A549 (cell line): ENCODE measurements at places on chromosomes 6 and 20.

GRCh38 chr6:151181706-151182363 is 57.9 kb upstream of the AKAP12 start:
- no peak for DNase-seq

DNA sequence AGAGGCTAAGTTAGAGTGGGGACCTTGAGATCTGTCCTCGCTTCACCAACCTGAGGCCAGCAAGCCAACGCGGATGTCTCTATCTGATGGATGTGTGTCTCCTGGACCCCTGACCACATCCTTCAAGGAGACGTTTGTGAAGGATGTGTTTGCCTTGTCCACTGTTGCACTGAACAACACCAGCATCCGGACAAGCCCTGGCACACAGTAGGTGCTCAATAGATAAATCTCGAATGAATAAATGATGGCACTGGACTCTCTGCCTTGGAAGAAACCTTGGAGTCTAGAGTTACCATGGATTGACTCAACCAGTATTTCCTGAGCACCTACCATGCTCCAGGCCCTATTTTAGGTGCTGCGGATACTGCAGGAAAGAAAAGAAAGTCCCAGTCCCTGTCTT is 97.7 kb upstream of the PTPN1 start:
- no peak for DNase-seq

- DNase-seq = peak; percentile 44
These were observed at the start of gene DSE for GRCh38 chr6:116370760-116371119. TSS of gene DSE (plus strand) at chr6:116370947. CDS start at chr6:116399251, 28,304 bp downstream.

DNA sequence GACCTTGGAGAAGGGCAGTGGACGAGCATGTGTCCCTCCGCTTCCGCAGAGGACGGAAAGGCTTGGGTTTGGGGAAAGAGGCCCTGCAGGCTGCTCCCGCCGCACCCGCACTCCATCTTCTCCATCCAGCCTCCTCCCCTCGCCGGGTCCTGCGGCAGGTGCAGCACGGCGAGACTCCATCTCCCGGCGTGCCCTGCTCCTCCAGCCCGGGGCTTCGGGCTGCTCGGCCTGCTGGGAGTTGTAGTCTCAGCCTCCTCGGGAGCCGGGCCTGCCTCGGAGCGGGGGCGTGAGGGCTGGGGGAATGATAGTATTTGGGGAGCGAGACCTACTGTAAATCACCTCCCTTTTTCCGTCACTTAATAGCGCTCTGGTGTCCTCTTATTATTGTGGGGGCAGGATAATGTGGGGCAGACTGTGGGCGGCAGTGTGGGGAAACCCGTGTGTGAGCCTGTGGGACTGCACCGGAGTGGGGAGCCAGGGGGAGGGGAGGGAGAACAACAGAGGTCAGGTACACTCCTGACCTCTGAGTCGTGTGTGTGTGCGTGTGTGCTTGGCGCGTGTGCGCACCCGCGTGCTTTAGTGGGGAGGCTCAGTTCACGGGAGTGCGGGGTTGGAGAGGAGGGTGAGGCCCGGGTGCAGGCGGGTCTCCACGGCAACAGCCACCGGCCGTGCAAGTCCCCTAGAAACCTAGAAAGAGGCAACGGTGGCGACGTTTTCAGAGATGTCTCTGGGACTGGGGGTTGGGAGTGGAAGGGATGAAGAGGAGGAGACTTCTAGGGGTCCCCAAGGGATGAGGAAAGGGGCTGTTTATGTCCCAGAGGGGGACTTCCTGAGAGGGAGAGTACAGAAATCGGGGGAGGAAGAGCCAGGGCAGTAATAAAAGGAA is 4.1 kb downstream of the TTBK1 start:
- peak; percentile 53 for DNase-seq

- DNase-seq = no peak
These were observed at the start of gene RSPH9 for GRCh38 chr6:43644940-43645612. TSS of gene RSPH9 (plus strand) at chr6:43645036. CDS start at chr6:43645099, 63 bp downstream.

GRCh38 chr20:25696371-25697131 is at the start of gene ZNF337:
TSS of gene ZNF337 (minus strand) at chr20:25696853. CDS start at chr20:25686417, 10,436 bp downstream.
- peak; percentile 95 for DNase-seq

DNA sequence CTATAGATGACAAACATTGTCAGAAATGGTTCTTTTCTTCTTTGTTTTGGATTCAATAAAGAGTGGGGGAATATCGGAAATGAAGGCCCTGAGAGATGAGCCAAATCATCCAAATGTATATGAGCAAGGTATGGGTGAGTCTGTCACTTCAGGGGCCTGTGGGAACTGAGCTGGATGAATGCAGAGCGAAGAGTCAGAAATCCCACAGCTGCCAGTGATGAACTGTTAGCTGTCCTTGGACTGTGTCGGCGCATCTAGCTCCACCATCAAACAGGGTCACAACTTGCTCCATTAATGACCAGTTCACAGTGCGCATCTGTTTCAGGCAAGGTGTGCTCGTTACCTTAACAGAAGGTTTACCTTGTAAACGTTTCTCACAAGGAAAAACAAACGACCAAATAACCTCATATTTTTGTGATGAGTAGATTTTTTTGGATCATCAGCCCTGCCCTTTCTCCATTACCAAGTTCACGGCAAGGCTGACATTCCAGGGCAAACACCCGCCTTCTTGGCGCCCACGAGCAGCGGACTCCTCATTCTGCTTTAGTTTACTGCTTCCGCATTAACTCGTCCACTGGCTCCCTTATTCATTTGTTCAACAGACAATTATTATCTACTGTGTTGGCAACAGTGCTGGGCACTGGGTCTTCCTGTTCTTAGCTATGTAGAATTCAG is 15.0 kb upstream of the CCN6 start:
- no peak for DNase-seq

DNA sequence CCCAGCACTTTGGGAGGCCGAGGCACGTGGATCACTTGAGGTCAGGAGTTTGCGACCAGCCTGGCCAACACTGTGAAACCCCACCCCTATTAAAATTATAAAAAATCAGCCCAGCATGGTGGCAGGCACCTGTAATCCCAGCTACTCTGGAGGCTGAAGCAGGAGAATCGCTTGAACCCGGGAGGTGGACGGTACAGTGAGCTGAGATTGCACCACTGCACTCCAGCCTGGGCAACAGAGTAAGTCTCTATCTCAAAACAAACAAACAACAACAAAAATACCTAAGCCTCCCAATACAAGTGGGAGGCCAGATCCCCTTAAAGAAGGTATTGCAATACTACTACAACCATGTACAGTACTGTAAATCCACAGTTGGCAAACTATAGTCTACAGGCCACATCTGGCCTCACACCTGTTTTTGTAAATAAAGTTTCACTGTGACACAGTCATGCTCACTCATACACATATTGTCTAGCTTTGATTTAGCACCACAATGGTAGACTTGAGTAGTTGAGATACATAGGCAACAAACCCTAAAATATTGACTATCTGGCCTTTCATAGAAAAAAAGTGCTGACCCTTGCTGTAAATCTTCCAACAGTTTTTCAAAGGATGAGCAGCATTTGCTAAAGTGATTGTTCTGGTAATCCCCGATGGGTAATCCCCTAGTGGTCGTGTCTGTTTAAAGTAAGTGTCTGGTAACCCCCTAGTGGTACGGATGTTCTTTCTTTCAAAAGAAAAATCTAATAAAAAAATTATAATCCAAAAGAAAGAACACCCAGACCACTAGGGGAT is 202.0 kb downstream of the RNGTT start:
- DNase-seq = peak; percentile 3

DNA sequence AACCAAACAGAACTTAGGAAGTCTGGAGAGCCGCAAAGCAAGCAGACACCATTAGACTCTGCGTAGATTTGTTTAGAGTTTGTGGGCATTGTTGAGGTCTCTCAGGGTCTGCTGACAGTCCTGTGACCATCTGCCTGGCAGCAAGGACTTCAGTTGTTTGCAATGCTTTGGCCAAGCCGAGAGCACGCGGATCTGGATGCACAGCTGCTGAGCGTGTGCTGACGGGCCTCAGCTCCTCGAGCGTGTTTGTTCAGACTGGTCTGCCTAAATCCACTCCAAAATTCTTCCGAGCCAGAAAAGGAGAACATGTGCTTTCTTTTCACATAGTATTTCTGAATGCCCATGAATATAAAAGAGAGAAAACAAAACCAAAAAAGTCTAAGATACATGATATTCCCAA is 159.0 kb downstream of the ZNF217 start:
- DNase-seq = no peak

DNA sequence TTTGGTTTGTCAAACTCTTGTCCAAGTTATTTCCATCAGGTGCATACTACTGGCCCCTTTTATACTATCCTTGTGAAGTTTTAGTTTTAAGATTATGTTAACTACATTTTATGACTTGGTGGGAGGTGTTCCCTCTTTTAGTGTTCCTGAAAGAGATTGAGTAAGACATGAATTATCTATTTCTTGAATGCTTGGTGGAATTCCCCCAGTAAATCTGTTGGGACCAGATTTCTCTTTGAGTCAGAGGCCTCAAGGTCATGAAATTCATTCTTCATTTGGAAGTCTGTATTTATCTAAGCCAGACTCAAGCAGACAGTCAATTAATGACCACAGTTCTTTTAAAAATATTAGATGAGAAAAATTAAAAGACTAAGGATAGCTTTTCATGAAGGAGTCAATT is 81.3 kb downstream of the MOXD1 start:
- DNase-seq = no peak

DNA sequence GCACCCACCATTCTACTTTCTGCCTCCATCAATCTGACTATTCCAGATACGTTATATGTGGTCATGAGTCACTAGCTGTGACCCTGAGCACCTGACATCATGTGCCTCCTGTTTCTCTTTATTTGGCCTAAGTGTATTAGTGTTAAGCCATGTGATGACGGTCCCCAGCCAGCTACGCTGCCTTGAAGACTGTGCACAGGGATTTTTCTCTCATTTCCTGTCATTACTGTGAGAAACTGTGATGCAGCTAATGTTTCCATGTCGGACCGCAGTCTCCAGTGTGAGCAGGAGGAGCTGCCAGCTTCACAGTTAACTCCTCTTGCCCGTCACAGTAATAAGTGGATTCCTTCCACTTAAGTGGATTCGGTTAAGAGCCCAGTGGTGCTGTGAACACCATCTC is 9.9 kb upstream of the SPATS1 start:
- no peak for DNase-seq

GRCh38 chr6:118743746-118744145 is 92.4 kb upstream of the CEP85L start:
- no peak for DNase-seq

- no peak for DNase-seq
These were observed 42.9 kb downstream of the NHSL1 start for GRCh38 chr6:138456401-138456790.

GRCh38 chr6:72733045-72733444 is 111.2 kb downstream of the KCNQ5 start:
- no peak for DNase-seq

DNA sequence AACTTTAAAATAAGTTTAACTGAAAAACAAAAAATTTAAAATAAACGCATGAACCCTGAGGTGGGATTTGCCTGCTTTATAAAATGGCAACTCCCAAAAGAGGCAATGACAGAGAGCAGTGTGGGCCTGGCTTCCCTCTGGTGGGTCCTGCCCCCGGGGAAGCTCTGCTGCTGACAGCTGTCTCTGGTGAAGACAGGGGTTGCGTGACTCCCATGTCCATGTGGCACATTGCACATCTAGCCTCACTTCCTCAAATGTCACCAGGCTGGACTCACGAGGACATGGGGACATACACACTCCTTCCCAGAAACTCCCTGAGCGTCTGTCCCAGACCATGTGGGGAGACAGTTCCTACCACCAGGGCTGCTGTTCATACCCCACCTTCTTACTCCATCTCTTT is 66.2 kb downstream of the ABHD12 start:
- no peak for DNase-seq

DNA sequence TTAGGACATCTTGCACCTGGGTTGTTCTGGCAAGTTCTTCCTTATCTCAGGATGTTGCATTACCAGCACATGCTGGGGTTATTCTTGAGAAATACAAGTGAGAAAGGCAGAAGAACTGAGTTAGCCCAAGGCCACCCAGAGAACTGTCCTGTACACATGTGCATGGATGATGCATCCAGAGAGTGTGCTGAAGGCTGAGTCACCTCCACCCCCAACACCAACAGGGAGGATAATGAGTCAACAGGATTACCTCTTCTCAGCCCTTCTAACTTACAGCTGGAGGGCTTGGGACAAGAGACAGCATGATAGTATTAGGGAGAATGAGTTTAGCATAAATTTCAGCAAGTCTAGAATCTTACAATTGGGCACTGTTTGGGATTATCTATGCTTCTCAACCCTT is 8.5 kb downstream of the SCGN start:
- DNase-seq = peak; percentile 67

GRCh38 chr6:133977983-133978895 is 25.2 kb downstream of the TBPL1 start:
- no peak for DNase-seq

GRCh38 chr6:168756009-168756634 is 315.1 kb downstream of the SMOC2 start:
- no peak for DNase-seq

DNA sequence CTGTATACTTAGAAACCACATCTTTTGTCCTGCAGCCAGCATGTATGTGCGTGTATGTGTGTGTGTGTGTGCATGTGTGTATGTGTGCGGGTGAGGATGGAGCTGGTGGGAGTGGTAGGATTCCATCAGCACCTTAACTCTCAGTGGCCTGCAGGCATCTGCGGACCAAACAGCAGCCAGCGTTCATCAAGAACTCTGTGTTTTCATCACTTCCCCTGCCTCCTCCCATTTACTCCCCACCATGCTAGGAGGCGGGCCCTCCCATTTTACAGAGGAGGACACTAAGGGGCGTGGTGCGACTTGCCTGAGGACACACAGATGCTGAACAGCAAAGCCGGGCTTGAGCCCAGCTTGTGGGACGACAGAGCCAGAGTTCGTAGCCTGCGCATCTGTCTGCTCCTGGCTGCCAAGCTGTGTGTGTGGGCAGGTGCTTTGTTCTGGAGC is 8.9 kb downstream of the VSTM2L start:
- DNase-seq = no peak

DNA sequence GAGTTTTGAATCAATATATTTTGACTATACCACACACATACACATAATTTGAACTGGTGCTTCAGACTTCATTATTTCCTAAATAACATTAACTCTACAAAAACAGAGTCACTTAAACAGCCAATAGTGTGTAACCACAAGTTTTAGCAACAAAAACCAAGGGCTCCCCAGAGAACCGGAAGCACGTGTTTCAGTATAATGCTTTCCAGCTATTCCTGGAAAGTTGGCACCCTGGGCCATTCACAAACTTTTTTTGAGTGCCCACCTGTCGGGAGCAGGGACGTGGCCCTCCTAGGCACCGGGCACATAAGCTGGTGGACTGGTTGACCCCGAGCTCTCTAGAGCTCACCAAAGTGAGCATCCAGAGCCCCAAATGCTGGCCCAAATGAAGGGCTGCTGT is 1.9 kb upstream of the SLC35D3 start:
- DNase-seq = no peak

GRCh38 chr6:3277851-3278416 is 19.2 kb downstream of the PSMG4 start:
- no peak for DNase-seq

DNA sequence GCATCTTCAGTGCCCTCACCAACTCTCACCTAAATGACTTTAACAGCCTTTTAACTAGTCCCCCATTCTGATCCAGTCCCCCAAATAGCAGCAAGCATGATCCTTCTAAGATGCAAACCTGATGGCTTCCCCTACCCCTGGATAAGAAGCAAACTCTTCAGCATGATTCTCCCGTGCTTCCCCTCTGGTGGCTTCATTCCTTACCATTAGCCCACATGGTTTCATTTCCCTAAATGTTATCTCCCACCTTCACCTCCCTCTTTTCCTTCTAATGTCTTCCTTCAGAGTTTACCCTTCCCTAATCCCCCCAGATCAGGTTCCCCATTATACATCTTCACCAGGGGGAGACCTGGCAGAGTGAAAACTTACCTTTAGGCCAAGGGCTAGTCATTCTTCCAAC is 4.0 kb upstream of the RAB5IF start:
- DNase-seq = no peak
